ENCODE measurements at places on chromosomes 13 and 19.

DNA sequence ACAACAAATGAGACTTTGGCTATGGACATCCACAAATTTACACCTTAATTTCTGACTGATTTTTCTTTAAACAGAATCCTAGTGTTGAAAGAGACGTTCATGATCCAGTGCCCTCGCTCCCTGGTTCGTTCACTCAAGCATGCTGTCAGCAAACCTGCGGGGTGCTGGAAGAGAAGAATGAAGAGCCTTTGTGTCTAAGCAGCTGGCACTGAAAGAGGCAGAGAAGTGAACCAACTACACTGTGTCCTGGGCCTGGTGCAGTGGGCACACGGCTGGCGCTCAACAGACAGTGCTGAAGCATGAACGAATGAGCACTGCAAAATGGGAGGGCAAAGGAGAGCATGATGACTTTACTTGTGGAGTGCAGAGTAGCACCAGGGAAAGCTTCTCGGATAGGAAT lies 46.8 kb downstream of the MIPEP start:
- DNase-seq, result no peak

- no peak for DNase-seq
Measured at GRCh38 chr19:43331435-43332010, 22.0 kb upstream of the CD177 start.

- DNase-seq, result no peak
Measured at GRCh38 chr19:44718441-44719261, 19.7 kb downstream of the CEACAM16 start.

DNA sequence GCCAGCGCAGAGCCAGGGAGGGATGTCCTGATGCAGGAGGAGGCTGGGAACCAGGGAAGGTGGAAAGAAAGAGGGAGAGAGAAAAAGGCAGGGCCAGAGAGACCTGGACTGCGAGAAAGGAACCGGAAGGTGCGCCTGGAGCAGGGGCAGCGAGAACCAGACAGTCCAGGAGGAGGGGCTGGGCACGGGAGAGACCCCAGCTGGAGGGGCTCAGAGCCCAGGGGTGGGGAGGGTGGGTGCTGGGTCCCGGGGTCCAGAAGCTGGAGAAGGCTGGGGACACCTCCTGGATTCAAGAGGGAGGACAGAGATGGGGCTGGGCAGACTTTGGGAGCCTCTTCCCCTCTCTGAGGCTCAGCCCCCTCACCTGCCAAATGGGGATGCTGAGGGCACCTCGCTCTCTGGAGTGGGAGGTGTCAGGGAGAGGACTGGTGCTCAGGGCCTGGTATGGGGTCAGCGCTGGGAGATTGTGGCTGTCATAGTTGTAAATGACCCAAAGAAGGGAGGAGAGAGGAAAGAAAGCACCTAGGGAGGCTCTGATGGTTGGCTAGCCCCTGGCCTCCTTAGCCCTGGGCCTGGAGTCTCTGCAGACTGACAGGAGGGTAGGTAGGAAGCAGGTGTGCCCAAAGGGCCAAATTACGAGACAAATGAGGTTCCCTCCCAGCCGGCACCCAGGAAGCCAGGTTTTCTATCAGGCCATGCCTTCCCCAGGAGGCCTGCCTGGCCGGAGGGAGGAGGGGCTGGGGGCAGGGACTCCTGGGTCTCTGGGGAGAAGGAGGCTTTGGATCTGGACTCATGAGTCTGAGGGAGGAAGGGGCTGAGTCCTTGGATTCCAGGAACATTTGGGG lies 1.3 kb upstream of the SPACA6 start:
- no peak for DNase-seq

DNA sequence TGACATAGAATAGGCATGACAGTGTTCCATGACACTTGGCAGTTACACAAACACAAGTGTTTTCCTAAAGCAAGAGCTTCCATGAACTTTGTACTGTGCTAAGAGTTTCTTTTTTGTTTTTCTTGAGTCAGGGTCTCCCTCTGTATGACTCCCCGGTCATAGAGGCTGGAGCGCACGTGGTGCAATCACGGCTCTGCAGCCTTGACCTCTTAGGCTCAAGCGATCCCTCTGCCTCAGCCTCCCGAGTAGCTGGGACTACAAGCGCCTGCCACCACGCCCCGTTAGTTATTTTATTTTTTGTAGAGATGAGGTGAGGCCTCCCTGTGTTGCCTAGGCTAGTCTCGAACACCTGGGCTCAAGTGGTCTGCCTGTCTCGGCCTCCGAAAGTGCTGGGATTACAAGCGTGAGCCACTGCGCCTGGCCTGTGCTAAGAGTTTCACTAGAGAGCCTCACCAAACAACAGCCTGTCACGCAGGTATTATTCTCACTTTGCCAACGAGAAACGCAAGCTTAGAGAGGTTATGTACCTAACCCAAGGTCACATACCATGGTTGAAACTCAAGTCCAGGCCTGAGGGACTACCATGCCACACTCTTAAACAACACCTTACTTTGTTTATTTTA lies 355.9 kb downstream of the KLF12 start:
- no peak for DNase-seq

DNA sequence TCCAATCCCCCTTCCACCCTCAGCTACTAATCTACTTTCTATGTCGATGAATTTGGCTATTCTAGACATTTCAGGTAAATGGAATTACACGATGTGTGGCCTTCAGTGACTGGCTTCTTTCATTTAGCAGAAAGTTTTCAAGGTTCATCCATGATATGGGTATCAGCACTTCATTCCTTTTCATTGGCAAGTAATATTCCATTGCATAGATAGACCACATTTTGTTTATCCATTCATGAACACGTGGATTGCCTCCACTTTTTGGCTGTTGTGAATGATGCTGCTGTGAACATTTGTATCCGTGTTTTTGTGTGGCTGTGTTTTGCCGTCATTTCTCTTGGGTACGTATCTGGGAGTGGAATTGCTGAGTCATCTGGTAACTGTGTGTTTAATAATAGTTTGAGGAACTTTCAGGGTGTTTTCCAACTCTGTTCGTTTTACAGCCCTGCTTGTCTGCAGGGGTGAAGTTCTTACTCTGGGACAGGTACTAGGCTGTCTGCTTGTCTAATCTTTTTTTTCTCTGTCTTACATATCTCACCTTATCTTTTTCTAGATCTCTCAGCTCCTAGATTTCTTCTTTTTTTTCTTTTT lies 32.5 kb downstream of the MARK4 start:
- DNase-seq, result peak; percentile 52

DNA sequence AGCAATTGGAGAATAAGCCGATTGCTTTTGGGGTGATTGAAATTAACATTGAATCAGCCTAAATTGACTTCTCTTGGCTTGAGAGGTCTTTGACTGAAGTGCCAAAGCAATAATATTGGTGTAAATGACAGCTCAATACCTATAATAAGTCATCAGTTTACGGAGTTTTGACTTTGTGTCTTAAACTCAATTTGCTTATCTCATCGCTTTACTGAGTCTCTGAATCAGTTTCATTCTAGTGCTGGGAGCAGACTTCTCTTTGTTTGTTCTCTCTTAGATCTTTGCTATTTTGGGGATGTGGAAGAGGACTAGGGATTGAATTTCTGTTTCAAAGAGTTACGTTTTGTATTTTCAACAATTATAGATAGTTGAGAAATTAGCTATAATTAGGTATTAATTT lies 7.1 kb downstream of the RFC3 start:
- no peak for DNase-seq

DNA sequence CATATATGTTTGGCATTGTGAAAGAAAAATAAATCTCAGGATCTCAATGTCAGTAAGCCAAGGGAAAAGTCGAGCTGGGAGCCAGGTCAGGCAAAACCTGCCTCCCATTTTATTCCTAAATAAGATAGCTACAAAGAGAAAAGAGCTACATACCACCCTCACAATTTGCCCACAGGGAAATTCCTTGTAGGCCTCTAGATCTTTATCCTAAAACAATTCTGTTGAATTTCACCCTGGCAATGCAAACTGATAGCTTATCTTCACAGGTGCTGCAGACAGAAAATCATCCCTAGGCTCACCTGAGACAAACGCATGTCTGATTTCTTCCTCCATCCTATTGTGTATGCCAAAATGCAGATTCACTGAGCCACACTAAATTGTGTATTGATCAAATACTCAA lies 2587.1 kb downstream of the PCDH9 start:
- no peak for DNase-seq

DNA sequence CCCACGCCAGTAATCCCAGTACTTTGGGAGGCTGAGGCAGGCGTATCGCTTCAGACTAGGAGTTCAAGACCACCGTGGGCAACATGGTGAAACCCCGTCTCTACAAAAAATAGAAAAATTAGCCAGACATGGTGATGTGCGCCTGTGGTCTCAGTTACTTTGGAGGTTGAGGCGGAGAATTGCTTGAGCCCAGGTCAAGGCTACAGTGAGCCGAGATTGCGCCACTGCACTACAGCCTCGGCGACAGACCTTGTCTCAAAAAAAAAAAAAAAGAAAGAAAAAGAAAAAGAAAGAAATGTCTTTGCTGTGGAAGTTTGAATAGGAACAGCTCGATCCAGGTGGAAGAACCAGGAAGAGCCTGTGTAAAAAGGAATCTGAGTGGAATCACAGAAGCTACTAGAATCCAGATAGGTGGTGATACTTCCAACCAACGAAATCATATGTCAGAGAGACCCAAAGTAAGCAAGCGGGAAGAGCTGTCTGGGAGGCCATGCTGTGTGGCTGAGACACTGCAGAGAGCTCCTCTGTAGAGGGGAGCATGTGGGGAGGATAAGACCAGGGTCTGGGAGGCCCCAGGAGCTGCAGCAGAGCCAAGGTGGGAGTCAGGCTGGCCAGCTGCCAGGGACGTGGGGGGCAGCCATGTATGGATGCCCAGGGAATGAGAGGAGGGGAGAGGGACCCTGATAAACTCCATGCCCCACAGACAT lies 21.1 kb downstream of the LATS2 start:
- DNase-seq, result no peak

DNA sequence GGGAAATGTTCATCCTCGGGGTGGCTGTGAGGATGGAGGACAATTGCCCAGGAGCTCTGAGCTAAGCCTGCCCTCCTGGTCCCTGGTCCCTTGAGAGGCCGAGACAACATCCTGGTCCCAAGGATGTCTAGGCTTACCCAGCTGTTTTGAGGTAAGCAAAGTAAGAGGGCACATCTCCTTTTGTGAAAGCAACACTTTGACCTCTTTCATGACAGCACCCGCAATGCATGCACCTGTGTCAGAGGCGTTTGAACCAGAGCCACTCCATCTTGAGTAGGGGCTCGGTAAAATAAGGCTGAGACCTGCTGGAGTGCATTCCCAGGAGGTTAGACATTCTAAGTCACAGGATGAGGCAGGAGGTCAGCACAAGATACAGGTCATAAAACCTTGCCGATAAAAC lies 43.1 kb upstream of the ANKRD10 start:
- no peak for DNase-seq

GRCh38 chr13:43493496-43494000 lies 293.2 kb downstream of the ENOX1 start:
- DNase-seq, result no peak

DNA sequence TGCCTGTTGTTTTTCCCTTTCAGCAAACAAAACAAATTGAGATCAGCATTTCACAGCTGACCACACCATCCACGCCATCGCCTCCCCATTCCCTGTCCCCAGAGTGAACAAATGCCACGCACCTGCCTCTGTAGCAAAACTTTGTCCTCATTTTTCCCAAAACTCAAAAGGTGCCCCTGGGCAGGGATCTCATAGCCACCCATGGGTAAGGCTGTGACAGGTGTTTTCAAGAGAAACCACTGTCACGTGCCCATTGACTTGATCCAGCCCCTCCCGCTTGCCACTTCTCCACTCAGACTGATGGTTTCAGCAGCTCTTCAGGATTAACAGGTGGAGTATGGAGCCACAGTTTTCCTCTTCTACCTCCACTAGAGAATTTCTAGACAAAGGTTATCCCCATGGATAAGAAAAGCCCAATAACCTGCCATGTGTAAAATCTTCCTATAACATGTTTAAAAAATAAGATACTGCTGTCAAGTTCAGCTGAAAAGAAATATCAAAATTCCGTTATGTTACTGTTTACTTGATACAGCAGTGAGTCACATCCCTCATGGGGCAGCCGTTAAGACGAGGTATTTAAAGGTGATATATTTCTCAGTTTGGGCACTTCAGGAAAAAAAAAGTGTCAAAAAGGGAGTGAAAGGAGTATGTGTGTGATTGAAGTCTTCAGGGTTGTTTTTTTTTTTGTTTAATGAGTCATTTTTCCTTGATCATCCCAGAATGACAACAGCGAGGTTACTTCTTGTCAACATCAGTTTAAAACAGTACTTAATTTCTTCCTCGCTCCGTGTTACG lies 63.5 kb upstream of the GPR183 start:
- DNase-seq, result no peak

- no peak for DNase-seq
Measured at GRCh38 chr13:25217023-25217885, 45.2 kb upstream of the AMER2 start.

- peak; percentile 43 for DNase-seq
Measured at GRCh38 chr19:3250675-3251074, 26.2 kb downstream of the CELF5 start.

GRCh38 chr19:47239610-47240296 lies 8.8 kb upstream of the BBC3 start:
- DNase-seq, result peak; percentile 46

GRCh38 chr13:34464011-34464410 lies 478.1 kb upstream of the NBEA start:
- no peak for DNase-seq

- DNase-seq, result no peak
Measured at GRCh38 chr13:29925457-29926097, 75.2 kb upstream of the UBL3 start.

GRCh38 chr13:30147421-30147820 lies 159.9 kb downstream of the KATNAL1 start:
- DNase-seq, result peak; percentile 47

DNA sequence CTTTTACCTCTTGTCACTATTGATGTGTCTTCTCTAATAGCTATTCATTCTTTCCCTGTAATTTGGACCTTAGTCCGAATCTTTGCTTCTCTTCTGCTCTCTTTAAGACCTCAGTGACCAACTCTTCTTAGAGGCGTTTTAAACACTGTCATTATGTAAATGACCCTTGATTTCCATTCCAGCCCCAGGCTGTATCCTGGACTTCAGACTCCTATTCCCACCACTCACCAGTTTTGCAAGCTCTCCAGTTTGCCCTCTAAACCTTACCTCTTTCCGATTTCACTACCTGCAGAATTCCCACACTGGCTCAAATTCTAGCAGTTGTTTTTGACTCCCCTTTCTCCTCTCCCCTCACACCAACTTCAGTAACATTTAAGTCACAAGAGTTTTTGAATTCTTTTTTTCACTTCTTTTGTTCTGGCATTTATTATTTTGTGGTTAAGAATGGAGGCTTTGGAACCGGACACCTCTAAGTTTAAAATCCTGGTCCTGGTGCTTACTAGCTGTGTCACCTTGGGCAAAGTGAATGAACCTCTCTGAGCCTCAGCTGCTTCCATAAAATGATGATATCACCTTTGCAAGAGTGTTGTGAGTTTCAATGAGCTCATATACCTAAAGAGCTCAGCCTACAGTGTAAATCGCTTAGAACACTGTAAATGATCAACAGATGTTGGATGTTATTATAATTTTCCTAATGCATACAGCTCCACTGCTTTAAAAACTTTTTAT lies 13.6 kb upstream of the HMGB1 start:
- DNase-seq, result no peak

DNA sequence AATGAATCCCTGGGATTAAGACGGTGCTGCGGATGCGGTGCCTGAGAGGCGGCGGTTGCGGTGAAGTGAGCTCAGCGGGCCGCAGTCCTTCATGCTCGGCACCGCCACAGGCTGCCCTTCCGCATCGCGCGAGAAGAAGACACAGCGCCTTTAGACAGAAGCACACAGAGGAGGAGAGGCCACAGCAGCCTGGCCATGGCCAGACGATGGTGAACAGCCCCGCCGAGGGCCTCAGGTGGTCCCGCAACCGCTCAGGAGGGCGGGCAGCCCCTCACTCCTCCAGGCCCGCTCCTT lies 459.2 kb downstream of the MYO16 start:
- no peak for DNase-seq

All from GM12865 (cell line).